CD4-positive, alpha-beta memory T cell (primary cell): ENCODE measurements at places on chromosomes 4 and X.

DNA sequence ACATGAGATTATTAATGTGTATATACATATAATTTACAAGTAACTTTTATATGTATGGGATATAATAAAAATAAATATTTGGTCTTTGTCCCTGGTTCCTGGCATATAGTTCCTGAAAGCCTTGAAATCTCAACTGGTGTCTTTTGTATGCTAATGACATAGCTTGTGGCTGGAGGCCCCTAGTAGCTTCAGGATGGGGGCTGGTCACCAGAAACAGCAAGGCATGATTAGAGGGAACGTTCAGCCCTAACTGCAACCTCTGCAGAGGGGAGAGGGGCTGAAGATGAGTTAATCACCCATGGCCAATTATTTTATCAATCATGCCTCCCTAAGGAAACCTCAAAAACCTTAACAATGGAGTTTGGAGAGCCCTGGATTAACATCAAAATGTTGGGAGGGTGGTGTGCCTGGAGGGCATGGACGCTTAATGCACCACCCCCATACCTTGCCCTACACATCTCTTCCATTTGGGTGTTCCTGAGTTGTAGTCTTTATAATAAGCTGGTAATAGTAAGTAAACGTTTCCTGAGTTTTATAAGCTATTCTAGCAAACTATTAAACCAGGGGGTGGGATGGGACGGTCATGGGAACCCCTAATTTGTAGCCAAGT lies 21.3 kb downstream of the PIN4 start:
- no peak for DNase-seq

- DNase-seq: no peak
These were observed 44.8 kb downstream of the HMGB2 start for GRCh38 chr4:173289353-173289727.

DNA sequence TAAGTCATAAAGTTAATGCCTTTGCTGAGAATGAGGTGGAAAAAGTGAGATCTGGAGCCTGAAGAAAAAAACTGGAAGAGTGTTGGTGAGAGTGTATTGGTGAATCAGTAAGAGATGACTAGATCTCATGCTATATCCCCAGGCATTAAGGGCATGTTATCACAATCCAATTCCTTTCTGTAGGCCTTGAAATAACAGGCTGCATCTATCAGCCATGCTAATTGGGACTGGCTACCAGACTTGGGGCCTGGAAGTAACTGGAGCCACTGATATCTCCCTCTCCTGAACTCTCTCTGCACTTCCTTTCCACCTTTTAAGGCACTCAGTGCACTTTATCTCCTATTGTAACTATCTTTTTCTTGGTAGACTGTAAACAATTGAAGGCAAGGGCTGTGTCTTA lies 88.8 kb upstream of the HPRT1 start:
- DNase-seq: no peak

GRCh38 chrX:140664939-140665338 lies 44.6 kb upstream of the LINC00632 start:
- DNase-seq: no peak

GRCh38 chr4:95560774-95561173 lies 12.0 kb upstream of the UNC5C start:
- DNase-seq: no peak
